ENCODE measurements at places on chromosomes 3 and 15. TPM values are rescaled to one million over a fixed set of nuclear protein-coding genes. Genes with fewer than 3 reads are reported as not detected.

The MNS1 gene
- 1.9 TPM for total RNA-seq

The NTRK3 gene
- total RNA-seq = not detected

DNA sequence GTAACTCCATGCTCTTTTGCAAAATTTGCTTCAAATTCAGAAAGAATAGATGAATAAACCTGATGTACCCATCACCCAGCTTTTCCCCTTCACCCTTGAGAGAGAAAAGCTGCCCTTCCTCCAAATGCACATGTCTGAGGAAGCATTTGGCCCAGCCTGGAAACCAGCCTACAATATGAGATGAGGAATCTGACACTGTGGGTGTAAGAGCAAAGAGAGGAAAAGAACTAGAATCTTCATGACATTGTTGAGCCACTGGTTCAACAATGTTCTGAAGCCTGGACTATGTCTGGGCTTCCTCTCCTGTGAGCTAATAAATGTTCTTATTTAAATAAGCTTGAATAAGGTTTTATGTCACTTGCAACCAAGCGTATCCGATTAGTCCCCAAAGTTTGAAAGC is 18.7 kb upstream of the DCBLD2 start:
- DNase-seq = no peak

- no peak for DNase-seq
Measured at GRCh38 chr3:135458541-135459322, 506.8 kb upstream of the PPP2R3A start.

GRCh38 chr3:101381809-101382208 is 61.4 kb upstream of the IMPG2 start:
- DNase-seq = peak; percentile 6
